ENCODE measurements at places on chromosomes 2 and 18.

GRCh38 chr2:233498126-233498525, 68.5 kb downstream of the USP40 start:
- DNase-seq = no peak

GRCh38 chr2:134685967-134686366, 32.8 kb downstream of the TMEM163 start:
- no peak for DNase-seq

GRCh38 chr2:20217041-20217970, 7.6 kb downstream of the SDC1 start:
- no peak for DNase-seq

GRCh38 chr2:158953454-158953853, 15.0 kb upstream of the TANC1 start:
- no peak for DNase-seq

DNA sequence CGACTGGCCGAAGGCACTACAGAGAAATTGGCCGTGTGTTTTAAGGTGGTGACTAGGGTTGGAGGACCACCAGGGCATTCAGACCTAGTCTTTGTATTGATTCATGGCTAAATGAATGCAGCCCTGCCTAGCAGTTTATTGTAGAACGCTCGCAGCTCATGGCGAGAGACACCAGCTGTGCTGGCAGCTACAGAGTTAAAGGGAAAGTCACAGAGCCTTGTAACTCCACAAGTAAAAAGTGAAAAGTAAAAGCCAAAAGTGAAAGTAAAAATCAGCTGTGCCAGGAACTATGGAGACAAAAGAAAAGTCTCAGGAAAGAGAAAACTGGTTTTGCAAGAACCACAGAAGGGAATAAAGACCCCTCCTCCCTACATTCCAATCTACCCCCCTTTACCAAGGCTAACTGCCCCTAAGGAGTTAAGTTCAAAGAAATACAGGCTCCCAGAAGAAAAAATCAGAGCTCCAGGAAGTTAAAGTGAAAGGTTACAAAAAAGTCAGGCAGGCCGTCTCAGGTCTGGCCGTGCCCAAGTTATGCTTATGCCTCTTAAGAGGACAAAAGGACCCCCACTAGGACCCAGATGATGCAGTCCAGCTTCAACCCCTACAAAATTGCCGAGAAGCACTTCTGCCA, 46.4 kb upstream of the SELENOI start:
- DNase-seq = peak; percentile 4

DNA sequence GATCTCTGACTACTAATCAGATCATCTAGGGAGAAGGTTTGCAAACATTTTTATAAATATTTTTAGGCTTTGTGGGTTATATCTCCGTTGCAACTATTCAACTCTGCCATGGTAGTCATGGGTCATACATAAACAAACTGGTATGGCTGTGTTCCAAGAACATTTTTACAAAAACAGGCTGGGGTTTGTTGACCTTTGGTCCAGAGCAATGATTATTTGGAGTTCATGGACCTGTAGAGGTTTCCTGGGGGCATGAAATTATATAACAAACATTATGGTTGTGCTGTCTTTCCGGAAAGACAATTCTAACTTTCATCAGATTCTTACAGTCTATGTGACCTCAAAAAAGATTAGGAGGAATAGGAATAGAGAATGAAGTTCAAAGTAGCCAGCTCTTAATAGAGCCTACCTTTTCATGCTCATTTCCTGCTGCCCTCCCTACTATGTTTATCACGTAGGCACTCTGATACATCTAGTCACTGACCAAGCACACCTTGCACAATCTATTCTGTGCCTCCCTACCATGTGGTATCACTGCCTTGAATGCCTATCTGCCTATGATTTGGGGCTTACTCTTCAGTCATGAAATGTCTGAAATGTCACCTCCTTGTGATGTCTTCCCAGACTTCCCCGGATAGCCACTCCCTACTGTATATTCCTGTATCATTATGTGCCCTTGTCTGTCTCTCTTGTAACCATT, 102.4 kb upstream of the SCN1A start:
- no peak for DNase-seq

DNA sequence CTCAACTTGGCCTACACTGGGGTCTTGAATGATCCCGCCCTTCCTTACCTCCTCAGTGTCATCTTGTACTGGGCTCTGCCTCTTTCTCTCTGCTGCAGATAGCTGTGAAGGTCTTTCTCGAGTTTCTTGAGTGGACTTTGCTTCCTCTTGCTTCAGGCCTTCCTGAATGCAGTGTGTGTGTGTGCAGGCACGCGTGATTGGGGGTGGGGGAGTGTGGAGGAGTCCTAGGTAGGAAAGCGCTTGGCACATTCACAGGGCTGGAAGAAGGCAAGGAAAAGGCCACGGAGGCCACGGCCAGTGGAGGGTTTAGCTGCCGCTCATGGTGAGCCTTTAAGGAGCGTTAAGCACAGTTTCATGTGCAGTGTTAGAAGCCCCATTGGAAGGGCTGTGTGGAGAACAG, 5.5 kb downstream of the RALB start:
- DNase-seq = no peak

DNA sequence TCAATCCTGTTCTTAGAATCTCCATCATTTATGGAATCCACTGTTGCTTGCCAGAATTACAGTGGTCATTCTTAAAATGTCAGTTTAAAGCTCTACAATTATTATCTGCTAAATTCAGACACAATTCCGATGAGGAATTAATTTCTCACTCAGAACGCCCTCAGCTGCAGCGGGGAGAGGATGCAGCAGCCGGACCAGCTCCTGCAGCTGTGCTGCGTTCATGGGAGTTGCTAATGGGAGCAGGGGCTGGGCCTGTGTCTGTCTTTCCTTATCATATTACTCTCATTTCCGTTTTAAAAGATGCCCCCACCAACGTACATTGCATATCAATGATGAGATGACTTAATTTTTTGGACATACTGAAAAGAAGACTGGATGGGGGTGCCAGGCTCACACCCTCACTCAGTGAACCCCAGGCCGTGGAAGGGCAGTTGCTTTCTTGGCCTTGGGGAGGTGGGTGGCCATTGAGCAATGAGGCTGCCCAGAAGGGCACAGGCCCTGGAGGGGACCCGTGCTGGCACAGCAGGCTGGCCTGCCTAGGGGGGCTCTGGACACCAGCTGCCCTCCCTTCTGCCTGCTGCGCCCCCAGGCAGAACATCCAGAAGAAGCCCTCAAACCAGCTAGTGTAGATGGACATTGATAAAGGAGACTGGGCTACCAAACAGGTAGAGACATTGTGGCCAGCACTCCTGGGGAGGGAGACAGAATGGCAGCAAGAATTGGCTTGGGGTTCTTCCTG, 503.6 kb upstream of the MYT1L start:
- no peak for DNase-seq

GRCh38 chr2:10507106-10507505, 59.0 kb upstream of the ODC1 start:
- DNase-seq = no peak

- DNase-seq = no peak
Observed at GRCh38 chr2:231932985-231933915, 7.1 kb upstream of the NPPC start.

DNA sequence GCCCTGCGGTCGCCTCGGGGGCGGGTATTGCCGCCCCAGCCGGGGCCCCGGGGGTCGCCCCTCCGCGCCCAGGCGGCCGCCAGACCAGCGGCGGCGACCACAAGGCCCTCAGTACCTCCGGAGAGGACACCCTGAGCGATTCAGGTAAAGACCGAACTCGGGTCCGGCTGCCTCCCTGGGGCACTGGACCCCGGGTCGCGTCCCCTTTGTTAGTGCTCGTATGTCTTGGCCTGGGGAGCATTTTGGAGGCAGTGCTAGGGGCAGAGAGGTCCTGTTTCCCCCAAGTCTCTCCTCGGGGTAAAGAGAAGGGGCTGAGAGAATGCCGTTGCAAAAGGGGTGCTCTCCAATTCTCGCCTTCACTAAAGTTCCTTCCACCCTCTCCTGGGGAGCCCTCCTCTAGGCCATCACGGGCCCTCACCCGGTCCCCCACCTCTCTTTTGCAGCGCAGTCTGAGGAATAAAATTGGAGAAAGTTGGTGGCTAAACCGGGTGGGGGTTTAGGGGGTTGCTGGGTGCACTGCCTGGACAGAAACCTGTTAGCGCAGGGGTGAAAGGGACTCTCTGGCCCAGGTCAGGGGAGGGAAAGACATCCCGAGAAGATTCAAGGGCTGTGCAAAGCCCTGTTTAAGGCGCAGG, 2.5 kb downstream of the MYCN start:
- DNase-seq = no peak

DNA sequence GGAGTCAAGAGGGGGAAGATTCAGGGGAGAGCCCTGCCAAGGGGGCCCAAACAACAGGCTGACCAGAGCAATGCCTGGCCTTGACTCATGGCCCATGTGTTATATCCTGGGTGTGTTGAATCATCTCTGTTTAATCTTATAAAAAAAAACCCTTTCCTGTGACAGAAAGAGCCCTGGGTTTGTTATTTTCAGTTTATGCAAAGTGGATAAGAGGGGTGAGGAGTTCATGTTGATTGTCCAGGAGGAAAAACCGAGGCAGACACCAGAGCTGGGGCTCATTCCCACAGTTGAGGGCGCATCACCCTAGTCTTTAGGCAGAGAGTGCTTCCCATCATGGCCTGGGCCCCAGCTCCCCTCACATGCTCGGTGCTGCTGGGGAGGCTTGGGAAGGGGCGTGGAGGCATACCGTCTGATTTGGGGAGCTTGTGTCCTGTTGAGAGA, 30.9 kb upstream of the IL37 start:
- no peak for DNase-seq

- no peak for DNase-seq
Observed at GRCh38 chr18:74567822-74568221, 29.8 kb upstream of the ZNF407 start.

DNA sequence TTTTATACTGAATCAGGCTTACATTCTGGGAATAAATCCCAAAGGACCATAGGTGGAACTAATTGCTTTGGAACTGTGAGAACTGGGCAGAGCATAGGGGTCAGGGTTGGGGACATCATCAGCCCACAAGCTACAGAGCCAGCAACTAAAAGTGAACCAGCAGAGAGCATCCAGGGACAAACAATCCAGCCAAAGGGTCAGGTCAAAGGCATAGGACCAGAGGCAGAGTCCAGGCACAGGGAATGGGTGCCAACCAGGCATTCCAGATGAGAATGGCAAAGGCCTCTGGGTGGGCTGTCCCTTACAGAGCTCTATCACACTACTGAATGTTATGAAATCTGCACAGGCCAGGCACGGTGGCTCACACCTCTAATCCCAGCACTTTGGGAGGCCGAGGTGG, 12.3 kb upstream of the DNER start:
- no peak for DNase-seq

DNA sequence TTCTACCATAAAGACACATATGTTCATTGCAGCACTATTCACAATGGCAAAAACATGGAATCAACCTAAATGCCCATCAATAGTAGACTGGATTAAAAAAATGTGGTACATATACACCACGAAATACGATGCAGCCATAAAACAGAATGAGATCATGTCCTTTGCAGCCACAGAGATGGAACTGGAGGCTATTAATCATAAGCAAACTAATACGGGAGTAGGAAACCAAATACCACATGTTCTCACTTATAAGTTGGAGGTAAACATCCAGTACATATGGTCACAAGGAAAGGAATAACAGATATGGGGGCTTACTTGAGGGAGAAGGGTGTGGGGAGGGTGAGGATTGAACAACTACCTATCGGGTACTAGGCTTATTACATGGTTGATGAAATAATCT, 7.7 kb downstream of the HMSD start:
- DNase-seq = no peak

- no peak for DNase-seq
Observed at GRCh38 chr2:43341959-43342757, 115.8 kb upstream of the ZFP36L2 start.

DNA sequence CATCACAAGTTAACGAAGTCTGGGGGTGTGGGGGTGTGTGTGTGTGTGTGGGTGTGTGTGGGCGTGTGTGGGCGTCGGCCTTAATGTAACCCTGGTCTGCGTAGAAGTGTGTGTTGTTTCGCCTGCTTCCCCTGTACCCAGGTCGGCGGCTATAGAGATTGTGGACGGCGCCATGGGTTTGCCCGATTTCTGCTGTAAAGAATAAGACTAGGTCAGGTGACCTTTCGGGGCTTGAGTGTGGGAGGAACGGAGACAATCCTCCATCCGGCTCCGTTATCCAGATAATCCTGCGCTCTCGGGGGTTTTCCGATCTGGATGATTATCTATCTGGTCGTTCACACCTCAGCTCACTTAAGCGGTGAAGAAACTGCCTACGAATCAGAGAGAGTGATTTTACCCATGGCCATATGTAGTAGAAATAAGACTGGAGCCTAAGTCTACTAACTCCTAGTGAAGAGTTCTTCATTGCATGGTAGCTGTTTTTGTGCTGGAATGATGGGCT, 543 bp downstream of the HADHB start:
- DNase-seq = peak; percentile 51

- no peak for DNase-seq
Observed at GRCh38 chr2:153232464-153232863, 246.1 kb downstream of the RPRM start.

DNA sequence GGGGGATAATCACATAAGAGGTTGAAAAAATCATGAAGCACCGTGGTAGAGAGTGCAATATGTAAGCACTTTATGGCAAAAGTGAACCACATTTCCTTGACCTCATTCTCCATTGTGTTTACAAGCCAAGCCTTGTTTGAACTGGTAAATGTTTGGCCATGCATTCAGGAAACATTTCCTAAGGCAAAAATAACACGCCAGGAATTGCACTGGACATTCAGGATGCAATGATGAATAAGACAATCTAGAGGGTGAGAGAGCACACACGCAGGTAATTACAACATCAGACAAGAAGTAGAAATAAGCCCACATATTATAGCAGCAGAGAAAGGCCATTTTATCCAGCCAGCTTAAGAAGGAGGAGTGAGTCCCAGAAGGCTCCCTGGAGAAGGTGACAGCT, 218.0 kb upstream of the OSR1 start:
- no peak for DNase-seq

DNA sequence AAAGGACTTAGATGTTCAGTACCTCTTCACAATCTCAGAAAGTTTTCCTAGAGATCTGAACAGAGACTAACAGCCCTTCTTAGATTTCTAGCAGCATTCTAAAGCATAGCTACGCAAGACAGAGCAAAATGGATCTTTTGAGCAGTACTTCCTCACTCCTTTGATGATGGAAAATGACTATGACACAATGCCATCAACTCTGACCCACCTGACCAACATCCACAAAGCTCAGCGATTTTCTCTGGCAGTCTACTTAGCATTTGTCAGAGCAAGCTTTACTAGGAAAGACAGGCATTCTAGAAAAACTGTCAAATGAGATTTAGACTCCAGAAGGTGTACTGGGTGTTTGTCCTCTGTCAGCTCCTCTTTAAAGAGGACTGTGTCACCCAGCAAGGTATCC, 180.9 kb upstream of the ACVR2A start:
- no peak for DNase-seq

GRCh38 chr2:238688193-238689153, 159.4 kb upstream of the TWIST2 start:
- DNase-seq = no peak

Measured in stimulated activated CD4-positive, alpha-beta T cell treated with anti-CD3 and anti-CD28 coated beads, Interleukin-1b, Interleukin-23, amount 100 ng/mL, for 4 hours (primary cell).